Foreskin fibroblast (primary cell): ENCODE measurements at places on chromosomes 3 and 15.
A peak's percentile ranks its signal among the peaks of the same experiment; 100 is the strongest.

- DNase-seq = no peak
These were observed 61.4 kb upstream of the ADAMTSL3 start for GRCh38 chr15:83592370-83593040.

DNA sequence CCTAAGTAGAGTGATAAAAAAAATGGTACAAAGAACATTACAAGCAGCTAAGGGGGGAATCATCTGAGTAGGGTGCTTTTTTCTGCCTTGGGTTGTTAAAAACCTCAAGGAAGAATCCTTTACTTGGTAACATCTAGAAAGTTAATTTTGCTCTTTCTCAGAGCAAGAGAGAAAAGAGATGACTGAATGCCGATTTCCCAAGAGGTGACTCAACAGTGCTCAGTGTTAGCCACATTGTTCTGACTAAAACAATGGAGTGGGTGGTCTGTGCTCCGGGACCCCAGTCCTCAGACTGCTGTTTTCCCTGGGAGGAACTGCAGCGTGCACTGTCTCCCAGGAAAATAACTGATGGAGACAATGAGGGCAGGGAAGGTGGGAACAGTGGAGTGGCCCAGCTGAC, 41.1 kb upstream of the RASGRP1 start:
- DNase-seq = no peak

GRCh38 chr15:37081983-37082382, 18.4 kb downstream of the MEIS2 start:
- no peak for DNase-seq

DNA sequence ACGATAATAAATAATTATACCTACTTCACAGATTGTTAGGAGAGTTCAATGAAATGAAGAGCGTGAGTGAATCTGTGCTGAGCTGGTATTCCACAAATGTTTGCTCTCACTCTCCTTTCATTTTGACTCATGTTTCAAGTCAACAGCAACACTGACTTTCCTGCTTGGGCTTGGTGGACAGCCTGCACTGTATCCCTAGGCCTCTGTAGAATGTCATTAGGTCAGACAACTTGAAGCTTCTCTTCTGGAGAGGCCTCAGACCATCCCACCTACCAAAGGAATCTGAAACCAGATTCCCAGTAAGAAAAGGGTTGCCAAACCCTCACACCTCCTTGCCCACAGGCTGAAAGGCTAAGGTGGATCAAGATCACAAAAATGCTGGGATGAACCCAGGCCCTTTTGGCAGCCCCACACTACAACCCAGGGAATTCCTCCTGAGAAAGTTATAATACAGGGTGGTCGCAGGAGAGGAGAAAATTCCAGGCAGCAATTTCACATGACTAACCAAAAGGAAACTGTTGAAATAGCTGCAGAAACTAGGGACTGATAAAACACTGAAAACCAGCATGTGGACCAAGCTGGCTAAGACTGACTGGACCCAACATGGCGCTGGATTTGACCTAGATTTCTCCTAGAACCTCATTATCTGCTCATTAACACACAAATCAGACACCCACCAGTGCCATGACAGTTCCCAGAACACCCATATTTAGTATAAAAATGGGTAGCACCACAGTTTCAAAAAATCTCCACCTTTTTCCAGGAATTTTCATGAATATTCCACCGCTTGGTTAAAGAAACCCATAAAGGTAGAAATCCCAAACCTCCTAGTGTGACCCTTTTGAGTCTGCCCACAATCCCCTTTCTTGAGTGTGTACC, 57.0 kb upstream of the ZNF148 start:
- peak; percentile 12 for DNase-seq

GRCh38 chr15:47822048-47822447, 104.7 kb downstream of the SEMA6D start:
- DNase-seq = no peak

- no peak for DNase-seq
These were observed 442.7 kb upstream of the NR2F2 start for GRCh38 chr15:95887666-95888390.

DNA sequence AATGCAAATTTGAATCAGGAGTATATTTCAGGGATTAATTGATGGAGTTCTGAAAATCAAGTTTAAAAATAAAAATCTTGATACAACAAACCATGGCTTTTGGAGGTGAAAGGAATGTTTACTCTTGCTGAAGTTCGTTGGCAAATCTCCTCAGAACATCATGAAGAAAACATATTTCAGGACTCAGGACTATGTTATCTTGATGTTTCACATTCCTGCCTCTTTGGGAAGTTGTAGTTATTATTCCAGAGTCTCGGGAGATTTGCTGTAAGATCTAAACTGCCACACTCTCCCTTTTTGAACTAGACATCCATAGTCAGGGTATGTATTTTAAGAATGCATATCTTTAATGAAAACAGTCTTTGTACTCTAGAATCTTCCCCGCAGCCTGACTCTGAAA, 271.2 kb downstream of the RBMS3 start:
- DNase-seq = no peak

DNA sequence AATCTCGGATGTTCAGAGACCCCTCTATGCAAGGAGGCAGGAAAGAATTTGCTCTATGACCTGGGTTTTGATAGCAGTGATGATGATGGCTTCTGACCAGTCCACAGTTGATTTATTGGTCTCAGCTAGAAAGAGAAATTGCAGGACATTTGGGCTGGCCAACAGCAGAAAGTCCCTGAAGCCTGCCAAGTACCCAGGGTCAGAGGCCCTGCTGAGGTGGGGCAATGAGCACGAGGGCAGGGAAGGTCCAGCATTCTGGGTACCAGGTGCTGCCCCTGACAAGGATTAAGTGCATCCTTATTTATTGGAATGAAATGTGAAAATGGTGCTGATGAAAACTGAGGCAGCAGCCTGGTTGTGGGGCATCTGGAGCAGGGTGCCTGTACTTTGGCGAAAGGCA, 19.8 kb downstream of the C3orf62 start:
- DNase-seq = no peak

DNA sequence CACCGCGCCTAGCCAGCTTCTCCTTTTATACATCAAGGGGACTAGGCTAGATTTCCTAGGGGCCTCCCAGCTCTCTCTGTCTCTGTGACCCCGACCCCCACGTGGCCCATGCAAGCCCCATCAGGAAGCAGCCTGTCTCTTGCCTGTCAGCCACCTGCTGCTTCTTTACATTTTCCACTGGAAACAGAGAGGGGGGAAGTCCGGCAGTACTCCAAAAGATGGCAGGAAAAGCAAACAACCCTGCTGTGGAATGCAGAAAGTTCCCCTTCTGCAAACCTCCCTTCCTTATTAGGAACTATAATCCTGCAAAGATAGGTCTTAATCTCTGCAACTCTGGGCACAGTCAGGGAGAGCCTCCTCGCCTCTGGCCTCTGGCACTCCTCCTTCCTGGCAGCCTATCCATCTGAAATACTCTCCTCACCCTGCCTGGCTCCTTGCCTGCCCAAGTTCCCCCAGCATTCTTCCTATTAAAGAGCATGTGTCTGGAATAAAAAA, 47.4 kb upstream of the HACD2 start:
- peak; percentile 33 for DNase-seq

GRCh38 chr15:61243983-61244593, 15.0 kb upstream of the RORA start:
- DNase-seq = peak; percentile 16

GRCh38 chr3:113266738-113267137, 55.4 kb downstream of the BOC start:
- no peak for DNase-seq

DNA sequence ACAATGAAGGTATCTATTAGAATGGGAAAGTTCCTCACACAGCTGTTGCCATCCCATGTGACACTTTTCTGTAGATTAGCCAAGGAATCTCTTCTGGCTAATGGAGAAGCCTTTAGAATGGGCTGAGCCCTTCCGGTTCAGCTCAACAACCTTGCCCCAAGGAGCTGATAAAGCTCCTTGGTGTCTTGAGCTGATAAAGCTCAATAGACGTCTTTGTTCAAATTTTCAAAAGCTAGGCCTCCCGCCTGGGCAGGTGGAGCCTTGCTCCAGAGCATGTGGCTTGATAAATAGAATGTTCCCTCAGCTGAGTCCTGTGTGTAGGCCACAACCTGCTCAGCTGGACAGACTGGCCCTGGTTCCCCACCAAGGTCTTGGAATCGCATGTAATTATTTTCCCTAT, 7.2 kb upstream of the BNIP2 start:
- no peak for DNase-seq

- DNase-seq = peak; percentile 78
These were observed 106.6 kb upstream of the TMC3 start for GRCh38 chr15:81480645-81481053.

- no peak for DNase-seq
These were observed 11.9 kb downstream of the LRCH3 start for GRCh38 chr3:197802779-197803459.

DNA sequence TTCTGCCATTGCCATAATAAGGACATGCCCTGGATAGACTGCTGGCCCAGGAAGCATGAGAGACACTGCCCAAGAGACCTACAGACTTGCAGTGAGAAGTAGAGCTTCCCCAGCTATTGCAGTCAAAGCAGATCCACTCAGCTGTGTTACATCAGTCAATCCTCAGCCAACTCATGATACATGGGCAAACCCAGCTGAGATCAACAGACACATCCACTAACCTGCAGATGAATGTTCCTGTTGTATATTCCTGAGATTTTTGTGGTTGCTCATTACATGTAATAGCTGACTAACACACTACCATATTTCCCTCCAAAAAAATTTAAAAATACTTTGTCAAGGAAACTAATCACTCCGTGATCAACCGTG, 68.6 kb downstream of the DCLK3 start:
- peak; percentile 71 for DNase-seq

- DNase-seq = no peak
These were observed 358.1 kb upstream of the TRIM42 start for GRCh38 chr3:140319739-140320138.

- no peak for DNase-seq
These were observed 17.5 kb downstream of the CCR8 start for GRCh38 chr3:39346785-39347585.

- DNase-seq = no peak
These were observed 82.8 kb upstream of the MRPS22 start for GRCh38 chr3:139260793-139261736.

DNA sequence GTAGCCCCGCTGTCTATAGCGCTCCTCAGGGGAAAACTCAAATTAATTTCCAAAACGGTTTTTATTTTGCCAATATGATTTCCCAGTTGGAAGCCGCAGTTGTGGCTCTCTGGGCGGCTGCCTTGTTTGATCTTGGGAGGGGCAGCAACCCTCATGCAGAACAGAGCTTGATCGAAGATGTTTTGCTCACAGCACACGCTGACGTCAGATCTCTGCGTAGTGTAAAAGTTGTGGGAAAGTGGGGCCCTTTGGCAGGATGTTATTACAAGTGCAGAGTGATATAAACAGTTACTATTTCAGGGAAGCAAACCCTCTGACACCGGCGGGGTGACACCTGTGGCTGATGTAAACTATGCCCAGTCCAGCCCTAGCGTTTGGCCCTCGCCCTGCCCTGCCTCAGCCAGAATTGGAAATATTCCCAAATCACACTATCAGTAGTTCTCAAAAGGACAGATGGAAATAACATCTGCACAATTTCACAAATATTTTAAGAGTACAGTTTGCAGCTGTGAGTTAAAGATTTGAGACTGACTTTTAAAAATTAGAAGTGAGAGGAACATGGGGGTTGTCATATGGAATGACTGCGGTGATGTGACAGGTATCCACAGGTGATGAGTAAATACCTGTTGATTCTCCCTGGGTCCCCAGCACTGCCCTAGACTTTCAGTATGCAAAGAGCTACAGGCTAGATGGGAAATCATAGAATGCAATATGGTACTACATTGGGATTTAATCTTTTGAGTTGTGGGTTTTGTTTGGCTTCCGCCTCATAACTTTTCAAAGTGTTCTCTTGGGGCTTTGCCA, 1.7 kb downstream of the SYNM start:
- peak; percentile 43 for DNase-seq

GRCh38 chr3:140244893-140245292, 309.9 kb downstream of the CLSTN2 start:
- no peak for DNase-seq

DNA sequence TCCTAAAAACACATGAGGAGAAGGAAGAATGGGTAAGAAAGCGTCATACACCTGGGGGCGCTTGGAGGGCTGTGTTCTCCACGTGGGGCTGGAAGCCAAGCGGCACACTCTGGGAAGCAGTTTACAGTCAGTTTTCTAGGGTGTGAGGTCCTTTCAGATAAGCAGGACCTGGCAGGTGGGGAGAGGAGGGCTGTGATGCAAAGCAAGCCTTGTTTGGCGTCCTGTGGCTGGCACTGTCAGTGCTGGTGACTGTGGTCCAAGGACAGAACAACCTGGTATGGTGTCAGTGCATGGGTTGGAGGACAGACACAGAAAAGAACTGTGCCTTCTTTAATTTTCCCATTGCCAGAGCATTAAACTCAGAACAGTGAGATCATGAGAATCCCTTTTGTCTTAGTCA, 260.7 kb upstream of the NR2E3 start:
- no peak for DNase-seq

DNA sequence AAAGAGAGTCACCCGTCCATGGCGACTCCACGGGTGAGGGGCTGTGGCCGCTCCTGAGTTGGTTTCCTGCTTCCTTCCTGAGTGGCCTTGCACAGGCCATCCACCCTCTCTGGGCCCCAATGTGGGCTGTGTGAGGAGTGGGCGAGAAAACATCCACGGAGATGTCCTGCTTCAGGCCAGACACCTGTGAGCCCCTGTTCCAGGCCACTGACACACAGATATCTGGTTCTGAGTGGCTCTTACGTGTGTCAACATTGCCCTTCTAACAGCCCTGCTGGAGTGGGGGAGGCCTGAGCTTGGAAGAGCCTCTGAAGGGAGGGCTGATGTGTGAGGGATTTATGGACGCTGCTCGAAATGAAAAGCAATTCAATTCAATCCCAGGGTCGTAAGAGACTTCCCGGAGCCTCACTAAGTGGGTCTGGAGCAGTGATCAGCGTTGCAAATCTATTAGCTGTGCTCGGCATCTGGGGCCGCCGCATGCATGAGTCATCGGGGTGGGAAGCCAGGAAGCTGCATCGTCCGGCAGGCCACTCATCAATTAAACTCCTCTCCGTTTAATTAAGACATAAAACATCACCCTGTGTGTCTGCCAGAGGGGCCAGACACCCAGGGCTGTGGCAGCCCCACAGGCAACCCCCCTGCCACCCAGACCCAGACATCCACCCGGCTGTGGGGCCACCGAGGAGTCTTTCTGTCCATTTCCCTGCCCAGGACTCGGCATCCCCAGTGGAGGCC, 20.0 kb upstream of the PRR23E start:
- peak; percentile 92 for DNase-seq

DNA sequence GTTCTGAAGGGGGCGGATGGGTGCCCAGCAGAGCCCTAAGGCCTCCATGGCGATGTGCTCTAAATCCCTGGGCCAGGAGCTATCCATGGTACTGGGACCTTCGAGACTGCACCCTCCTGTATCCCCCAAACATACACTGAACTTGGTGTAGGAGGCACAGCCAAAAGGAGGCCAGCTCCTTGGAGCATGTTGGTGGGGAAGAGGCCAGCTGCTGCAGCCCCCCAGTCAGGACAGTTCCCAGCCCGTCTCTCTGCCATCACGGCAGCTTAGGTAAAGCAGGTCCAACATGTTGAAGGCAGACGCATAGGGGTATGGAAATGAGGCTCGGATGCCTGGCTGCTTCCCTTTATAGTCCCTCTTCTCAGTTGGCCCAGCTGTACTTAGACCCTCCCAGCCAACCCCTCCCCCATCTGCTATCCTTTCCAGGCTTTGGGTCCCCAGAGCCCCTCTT, 1.8 kb downstream of the CAMKV start:
- peak; percentile 58 for DNase-seq
